ENCODE measurements at places on chromosomes 1 and 21.
A peak's percentile ranks its signal among the peaks of the same experiment; 100 is the strongest.

- peak; percentile 66 for DNase-seq
Measured at GRCh38 chr1:55337801-55338447, 122.8 kb upstream of the USP24 start.

GRCh38 chr1:81587426-81587825 lies 213.3 kb upstream of the ADGRL2 start:
- DNase-seq = no peak

- peak; percentile 92 for DNase-seq
Measured at GRCh38 chr1:30083800-30084464, 639.5 kb downstream of the MATN1 start.

- DNase-seq = no peak
Measured at GRCh38 chr1:232562855-232563510, 67.0 kb downstream of the SIPA1L2 start.

DNA sequence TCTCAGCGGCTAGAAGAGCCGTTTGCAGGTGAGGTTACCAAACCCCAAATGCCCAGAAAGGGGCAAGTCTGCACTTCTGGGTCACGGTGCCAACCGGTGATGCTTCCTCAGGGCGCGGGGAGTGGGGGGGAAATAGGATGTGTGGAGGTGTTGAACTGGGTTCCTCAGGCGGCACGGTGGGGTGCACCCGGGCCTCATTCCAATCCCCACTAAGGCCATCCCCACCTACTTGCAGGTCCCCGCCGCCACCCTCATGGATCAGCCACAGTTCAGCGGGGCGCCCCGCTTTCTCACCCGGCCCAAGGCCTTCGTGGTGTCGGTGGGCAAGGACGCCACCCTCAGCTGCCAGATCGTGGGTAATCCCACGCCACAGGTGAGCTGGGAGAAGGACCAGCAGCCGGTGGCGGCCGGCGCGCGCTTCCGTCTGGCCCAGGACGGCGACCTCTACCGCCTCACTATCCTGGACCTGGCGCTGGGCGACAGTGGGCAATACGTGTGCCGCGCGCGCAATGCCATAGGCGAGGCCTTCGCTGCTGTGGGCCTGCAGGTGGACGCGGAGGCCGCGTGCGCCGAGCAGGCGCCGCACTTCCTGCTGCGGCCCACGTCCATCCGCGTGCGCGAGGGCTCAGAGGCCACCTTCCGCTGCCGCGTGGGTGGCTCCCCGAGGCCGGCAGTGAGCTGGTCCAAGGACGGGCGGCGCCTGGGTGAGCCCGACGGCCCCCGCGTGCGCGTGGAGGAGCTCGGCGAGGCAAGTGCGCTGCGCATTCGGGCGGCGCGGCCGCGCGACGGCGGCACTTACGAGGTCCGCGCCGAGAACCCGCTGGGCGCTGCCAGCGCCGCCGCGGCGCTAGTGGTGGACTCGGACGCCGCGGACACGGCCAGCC lies 3.9 kb downstream of the OBSCN start:
- DNase-seq = no peak

DNA sequence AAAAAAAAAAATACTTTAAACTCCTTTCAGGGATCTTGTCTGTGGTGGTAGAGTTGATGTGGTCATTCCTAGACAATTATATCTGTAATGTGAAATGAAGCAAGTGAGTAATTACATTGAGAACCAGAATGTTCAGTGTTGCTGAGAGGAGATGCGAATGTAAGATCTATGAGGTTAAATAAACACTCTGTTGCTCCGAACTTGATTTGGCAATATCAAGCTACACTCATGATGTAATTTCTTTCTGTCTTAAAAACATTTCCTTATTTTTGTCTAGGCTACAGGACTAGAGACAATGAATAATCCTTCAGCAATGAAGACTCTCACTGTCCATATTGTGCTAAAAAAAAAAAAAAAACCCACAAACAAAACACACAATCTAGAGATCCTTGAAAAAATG lies 63.1 kb upstream of the IGSF5 start:
- DNase-seq = peak; percentile 91

DNA sequence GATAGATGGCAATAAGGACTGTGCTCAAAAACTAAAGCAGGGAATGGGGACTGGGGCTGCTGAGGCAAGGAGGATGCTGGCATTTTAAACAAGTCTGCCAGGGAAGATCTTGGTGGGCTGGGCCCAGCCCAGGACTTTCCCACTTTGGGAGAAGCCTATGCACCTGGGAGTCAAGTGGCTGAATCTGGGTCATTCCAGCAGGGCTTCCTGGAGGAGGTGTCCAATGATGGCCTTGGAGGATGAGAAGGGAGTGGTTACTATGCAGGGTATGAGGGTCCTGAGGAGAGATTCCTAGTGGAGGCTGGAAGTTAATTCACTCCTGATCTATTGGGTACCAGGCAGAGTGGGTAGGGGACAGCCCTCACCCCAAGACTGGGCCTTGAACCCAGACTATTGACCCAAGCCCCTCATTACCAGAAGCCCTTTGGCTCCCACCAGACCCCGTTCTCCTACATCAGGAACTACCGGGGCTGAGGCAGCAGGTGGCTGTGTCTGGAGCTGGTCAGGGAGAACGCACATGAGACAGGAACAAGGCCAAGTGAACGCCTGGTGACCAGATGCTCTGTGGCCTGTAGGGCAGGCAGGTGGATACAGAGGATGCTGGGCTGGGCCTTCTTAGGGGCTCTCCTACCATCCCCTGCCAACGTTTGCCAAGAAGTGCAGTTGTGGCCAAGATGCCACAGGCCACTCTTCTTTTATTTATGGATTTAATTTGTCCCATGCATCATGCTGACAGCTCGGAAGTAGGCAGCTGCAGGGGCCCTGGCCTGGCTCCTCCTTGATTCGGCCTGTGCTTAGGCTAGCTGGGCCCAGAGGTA lies 18.3 kb upstream of the LRP8 start:
- no peak for DNase-seq

GRCh38 chr1:243917863-243918565 lies 68.0 kb upstream of the AKT3 start:
- DNase-seq = no peak

DNA sequence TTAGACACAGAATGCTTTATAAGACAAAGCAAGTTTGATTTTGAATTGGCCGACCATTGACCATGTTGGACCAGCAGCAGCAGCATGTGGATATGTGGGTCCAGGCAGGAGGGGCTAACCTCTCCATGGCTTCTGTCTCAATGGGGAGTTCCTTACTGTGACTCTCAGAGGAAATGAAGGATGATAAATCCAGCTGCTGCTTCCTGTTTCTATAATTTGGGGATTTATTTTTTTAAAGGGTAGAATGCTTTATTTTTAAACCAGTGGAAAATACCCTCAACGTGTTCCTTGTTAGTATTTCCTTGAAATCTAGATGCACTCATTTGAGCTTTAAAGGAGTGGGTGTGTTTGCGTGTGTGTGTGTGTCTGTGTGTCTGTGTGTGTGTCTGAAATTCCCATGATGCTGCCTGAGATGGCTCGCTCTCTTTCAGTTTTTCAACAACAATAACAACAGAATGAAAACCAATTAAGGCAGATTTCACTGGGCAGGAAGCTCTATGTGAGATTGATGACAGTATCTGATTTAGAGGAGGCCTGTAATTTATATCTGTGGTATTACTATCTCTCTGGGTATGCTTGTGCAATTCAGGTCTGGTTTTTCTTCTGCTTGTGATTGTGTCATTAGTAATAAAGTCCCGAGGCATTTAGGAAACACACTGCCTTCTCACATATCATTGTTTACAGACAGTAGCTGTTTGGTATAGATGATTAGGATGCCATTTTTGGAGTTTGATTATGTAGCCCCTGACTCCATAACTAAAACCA lies 86.1 kb upstream of the ZNF326 start:
- peak; percentile 42 for DNase-seq

DNA sequence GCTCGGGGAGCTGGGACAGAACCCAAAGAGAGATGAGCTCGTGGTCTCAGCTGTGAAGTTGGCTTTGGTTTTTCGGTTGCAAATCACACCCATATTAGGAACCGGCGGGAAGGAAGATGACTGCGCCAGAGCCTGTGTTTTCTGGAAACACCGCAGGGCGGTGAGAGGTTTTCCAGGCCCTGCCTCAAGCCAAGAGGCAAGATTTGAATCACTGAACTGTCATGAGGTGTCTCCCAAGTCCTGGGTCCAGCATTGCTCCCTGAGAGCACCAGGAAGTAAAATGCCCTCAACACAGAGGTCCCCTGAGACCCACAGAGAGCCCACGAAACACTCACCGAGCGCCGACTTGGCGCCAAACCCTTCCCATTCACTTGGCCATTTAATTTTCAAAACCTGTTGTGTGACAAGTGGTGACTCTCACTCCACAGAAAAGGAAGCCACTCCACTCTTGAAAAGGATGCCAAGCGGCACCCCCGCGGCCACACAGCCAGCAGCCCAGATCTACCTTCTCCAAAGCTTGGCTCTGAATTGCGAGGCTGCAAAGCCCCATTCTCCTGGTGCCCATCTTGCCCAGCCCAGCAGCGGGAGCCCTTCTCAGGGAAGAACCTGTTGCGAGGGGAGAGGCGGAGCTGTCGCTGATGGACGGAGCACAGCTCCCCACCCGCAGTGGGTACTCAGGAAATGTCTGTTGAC lies 99.0 kb upstream of the RUNX3 start:
- no peak for DNase-seq

DNA sequence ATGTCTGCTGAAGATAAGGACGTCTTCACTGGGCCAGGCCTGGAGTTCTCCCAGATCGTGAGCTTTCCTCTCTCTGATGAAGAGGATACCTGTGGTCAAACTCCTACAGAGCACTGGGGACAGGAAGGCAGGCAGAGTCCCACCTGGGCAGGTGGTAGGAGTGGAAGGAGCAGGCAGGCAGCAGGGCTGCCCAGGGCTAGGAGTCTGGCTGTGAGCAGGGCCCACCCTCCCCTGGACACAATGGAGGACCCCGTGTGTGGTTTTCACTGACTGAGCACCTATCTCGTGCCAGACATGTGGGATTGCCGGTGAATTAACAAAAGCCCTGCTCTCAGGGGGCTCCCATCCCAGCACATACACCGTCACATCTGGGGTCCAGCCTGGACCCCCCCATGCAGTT lies 4.9 kb upstream of the SAMD11 start:
- DNase-seq = no peak

- DNase-seq = no peak
Measured at GRCh38 chr1:41868241-41868998, 50.3 kb downstream of the HIVEP3 start.

GRCh38 chr1:67750691-67751054 lies 65.7 kb downstream of the GADD45A start:
- no peak for DNase-seq

DNA sequence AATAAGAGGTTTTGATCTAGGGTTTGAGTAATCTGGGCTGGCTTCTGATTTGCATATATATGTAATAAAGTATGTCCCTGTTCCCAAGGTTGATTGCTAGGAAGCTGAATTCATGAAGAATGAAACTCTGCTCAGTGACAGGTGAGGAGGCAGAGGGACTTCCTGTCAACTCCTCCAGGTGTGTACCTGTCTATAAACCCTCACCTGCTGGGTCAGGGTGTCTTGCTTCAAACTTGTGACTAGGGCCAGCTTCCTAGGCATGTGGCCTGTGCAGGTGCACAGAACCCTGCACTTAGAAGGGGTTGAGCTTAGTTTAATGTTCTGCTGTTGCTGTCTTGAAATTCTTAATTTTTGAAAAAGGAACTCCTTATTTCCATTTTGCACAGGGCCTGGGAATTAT lies 21.1 kb downstream of the OLFML3 start:
- no peak for DNase-seq

DNA sequence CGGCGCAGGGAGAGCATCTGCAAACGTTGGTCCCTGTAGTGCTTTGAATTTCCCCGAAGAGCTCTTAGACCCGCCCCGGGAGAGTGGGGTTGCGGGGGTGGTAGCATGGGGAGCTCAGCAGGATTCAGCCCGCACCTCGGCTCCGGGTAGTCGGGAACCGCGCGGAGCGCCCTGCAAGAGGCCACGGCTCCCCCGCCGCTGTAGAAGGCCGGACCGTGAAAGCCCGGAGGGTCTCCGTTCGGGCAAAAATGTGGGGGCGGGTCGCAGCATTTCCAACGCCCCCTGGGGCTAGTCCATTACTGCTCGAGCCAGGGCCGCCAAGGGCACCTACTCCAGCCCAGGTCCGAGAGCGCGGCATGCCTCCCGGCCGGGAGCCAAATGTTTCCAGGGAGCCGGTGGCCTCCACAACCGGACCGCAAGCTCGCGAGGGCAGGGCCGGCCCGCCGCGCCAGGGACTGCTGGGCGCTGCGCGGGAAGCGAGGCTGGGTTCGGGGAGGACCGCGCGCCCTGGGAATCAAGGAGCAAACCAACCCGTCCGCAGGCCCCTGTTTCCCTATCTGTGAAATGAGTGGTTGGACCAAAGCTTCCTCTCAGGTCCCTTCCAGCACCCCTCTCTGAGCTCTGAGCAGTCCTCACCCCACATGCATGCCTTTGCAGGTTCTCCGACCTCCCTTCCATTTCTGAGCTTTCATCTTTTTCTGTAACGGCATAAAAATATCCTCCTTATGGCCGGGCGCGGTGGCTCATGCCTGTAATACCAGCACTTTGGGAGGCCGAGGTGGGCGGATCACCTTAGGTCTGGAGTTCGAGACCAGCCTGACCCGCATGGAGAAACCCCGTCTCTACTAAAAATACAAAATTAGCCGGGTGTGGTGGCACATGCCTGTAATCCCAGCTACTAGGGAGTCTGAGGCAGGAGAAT lies 775 bp upstream of the TMEM63A start:
- DNase-seq = peak; percentile 37

- peak; percentile 46 for DNase-seq
Measured at GRCh38 chr1:159188375-159188788, 16.3 kb upstream of the ACKR1 start.

DNA sequence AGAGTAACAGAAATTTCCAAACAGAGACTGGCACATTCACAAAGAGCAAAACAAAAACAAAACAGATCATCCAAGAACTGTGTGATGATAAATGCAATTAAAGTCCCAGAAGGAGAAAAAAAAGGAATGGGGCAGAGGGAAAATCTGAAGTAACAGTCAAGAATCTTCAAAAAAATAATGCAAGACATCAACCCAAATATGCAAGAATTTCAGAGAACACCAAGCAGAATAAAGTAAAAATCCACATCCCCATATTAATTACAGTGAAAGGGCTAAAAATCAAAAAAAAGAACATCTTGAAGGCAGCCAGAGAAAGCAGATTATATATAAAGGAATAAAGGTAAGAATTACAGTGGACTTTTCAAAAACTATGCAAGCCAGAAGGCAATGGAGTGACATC lies 67.1 kb downstream of the FOXJ3 start:
- DNase-seq = no peak

DNA sequence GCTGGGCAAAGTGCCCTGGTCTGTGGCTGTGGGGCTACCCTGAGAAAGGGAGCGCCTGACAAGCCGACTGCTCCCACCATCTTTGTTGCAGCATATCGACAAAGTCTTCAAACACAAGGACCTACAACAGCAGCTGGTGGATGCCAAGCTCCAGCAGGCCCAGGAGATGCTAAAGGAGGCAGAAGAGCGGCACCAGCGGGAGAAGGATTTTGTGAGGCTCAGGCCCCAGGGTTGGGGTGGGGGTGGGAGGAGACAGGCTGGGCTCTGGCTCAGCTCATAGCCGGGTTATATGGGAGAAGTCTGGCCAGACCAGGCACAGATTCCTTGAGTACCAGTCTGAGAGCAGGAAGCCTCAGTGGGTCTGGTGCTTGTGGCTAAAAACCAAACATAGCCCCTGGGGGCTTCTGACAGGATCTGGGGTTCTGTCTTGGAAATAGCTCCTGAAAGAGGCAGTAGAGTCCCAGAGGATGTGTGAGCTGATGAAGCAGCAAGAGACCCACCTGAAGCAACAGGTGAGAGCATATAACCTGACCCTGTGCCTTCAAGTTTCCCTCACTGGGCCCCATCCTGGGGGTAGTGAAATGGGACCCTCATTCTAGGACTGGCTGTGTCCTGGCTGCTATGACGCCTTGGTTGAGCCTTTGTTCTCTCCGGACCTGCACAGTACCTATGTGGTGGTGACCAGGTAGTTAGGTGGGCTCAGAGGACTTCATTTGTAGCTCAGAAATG lies 8.0 kb upstream of the CCDC28B start:
- no peak for DNase-seq

Measured in fibroblast of skin of back (primary cell).